ENCODE measurements at places on chromosomes 12 and 14. TPM values are rescaled to one million over a fixed set of nuclear protein-coding genes. Genes with fewer than 3 reads are reported as not detected.

Gene POTEM
- not detected for total RNA-seq

Gene MYH6
- 0.05 TPM for total RNA-seq

Gene ASCL1
- not detected for total RNA-seq

Gene CEP170B
- total RNA-seq = 20.8 TPM

Gene MLXIP
- 17.4 TPM for total RNA-seq

Gene NRXN3
- total RNA-seq = 0.49 TPM

Gene SLC5A8
- total RNA-seq = not detected

Gene TAS2R14
- 0.07 TPM for total RNA-seq

Gene TSPAN19
- not detected for total RNA-seq

Measured in mammary microvascular endothelial cell (primary cell).